Left colon (tissue), 2 donors: ENCODE measurements at places on chromosomes 4 and X. TPM values are rescaled to one million over a fixed set of nuclear protein-coding genes. Genes with fewer than 3 reads are reported as not detected.

ZC4H2 gene
- total RNA-seq = 10.2 TPM

MXRA5 gene
- 1.9 TPM for total RNA-seq

SPACA5 gene
- total RNA-seq = not detected

RIBC1 gene
- 0.47 TPM for total RNA-seq

SPARCL1 gene
- total RNA-seq = 31.8 TPM

FHDC1 gene
- 14.9 TPM for total RNA-seq

PDGFC gene
- total RNA-seq = 3.8 TPM

PPEF1 gene
- not detected for total RNA-seq

MAP3K15 gene
- 0.17 TPM for total RNA-seq

TCEAL1 gene
- total RNA-seq = 17.8 TPM

CPXCR1 gene
- not detected for total RNA-seq

SPANXA2 gene
- total RNA-seq = not detected

CPE gene
- total RNA-seq = 24.8 TPM

TRMT10A gene
- total RNA-seq = 6.5 TPM

CNKSR2 gene
- 0.15 TPM for total RNA-seq

CLTRN gene
- not detected for total RNA-seq
